ENCODE measurements at places on chromosomes 11 and 22.

GRCh38 chr11:20226933-20227332, 66.7 kb upstream of the DBX1 start:
- ATAC-seq: no peak

GRCh38 chr11:76143274-76143673, 63.0 kb downstream of the WNT11 start:
- no peak for ATAC-seq

DNA sequence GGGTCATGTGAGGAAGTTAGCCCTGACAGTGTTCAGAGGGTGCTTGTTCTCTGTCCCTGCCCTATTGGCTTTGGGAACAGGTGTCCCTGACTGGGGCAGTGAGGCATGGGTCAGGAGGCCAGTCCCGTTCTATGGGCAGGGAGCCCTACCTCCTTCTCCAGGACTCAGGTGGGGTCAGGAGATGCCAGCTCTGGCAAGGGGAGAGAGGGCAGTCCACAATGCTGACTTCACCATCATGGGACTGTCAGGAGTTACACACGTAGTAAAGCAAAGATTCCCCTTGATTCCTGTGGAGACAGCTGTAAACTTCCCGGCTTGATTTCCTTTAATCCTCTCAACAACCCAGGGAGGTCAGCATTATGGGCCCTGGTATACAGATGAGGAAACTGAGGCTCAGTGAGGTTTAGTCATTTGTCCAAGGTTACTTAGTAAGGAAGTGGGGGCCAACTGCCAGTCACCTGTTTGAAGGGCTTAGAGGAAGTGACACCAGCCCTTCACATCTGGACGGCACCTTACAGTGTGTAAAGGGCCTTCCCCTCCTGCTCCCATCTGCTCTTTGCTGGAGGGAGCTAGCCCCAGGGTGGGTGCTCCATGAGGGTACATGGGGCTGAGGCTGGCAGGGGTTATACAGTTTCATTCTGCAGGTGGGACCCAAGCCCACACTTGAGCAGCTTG, 11.9 kb downstream of the MICALL1 start:
- no peak for ATAC-seq

- ATAC-seq: no peak
These were observed 40.9 kb downstream of the MRTFA start for GRCh38 chr22:40595497-40596234.

DNA sequence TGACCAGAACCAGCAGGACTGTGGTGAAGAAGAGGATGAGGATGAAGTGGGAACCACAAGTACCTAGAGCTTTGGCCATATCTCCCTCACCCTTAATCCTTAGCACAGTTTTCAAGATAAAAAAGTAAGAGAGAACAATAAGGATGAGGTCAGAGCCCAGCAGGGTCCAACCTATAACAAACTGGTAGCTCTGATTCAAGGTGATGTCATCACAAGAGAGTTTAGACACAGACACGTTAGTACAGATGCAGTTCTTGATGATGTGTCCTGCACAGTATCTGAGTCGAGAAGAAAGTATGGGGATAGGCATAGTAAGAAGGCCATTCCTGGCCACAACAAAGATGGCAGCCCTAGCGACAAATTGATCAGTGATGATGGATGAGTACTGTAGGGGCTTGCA, 586 bp downstream of the OR56A5 start:
- ATAC-seq: no peak

GRCh38 chr22:24418786-24419474, 8.5 kb upstream of the ADORA2A start:
- no peak for ATAC-seq

DNA sequence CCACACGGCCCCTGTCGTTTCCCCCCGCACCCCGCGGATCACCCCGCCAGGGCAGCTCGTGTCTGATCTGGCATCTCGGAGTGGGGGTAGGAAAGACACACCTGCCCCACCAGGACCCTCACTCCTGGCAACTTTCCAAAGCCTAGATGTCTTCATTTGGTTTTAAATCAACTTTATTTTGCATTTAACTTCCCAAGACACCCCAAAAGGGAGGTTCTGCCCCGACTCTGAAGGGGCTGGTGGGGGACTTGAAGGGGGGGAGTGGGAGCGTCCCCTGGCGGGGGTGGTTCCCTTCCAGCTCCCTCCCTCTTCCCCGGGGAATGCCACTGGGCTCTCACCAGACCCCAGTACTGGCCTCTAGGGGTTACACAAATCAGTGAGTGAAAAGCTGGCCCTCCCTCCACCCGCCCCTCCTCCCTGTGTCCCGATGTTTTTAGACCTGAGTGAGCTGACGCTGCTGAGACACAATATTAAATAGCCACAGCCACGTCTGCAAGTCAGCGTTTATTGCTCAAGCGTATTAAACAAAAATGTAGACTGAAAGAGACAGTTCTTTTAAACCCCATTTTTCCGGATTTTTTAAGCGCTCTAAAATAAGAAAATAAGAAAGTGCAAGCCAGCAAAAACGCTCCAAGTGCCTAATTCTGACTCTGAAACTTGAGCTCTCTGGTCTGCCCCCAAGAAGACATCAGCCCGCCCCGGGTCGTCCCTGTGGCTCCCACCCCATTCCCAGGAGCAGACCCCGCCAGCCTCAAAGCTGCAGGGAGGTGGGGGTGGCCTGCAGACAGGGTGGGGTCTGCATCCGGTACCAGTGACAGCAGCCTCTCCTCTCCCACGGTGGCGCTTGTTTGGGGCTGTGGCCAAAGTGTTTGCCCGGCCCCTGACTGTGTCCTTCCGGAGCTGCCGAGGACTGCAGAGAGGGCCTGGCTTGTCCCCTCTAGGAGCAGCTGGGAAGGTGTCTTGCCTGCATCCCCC, 1.1 kb upstream of the TTLL8 start:
- ATAC-seq: no peak

DNA sequence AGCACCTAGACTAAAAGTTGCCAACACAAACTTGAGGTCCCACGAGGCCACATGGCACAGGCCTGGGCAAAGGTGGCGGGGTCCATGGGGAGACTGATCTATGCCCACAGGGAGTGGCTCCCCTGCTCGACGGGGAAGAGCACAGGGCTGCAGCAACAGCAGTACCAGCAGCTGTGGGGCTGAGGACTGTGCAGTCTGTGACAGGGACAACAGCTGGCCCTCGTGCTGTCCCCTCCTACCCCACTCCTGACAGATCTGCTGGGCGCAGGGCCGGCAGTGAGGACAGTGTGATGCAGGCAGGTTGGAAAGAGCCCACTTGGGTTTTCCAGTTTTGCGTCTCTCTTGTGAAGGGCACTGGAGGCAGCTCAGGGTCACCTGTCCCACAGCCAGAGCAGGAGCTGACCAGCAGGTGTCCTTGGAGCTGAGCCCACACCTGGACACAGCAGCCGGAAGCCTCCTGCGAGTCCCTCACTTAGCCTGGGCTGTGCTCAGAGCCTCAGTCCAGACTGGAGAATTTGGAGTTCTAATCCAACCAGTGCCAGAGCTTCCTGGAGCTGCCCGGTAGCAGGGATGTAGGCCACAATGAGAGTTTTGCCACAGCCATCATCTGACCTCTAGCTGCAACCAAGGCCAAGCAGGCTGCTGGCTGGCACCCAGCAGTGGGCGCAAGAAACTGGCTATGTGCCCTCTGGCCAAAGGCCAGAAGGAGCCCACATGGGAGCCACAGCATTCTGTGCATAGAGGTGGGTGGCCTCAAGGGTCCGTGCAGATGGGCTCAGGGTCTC, 3.6 kb upstream of the GAS2L1 start:
- no peak for ATAC-seq

- no peak for ATAC-seq
These were observed 32.7 kb downstream of the C11orf91 start for GRCh38 chr11:33667819-33668467.

GRCh38 chr11:108241330-108242037, 18.6 kb downstream of the ATM start:
- ATAC-seq: peak; percentile 81

- no peak for ATAC-seq
These were observed 1526.8 kb downstream of the BRD1 start for GRCh38 chr22:48300877-48301276.

DNA sequence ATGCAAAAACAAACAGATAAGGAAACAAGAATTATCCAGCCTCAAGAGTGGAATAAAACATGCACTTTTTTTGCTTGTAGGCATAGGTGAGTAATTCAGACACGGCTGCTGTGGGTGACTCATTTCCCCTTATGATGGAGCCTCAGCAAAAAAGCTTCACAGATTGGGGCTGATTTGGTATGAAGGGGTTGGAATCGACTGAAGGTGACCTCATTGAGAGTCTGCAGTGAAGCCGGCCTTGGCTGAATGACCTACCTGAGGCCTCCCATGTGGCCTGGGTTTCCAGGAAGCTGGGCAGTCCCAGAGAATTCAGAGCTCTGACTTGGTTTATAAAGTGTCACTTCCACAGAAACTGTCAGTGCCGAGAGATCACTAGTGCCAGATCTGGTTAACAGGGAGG, 34.2 kb upstream of the VPREB1 start:
- ATAC-seq: peak; percentile 94

GRCh38 chr11:121716060-121716459, 263.3 kb upstream of the SORL1-AS1 start:
- no peak for ATAC-seq

GRCh38 chr11:13207665-13208594, 69.7 kb upstream of the BMAL1 start:
- peak; percentile 79 for ATAC-seq

GRCh38 chr22:23033116-23033905, 37.0 kb upstream of the GNAZ start:
- ATAC-seq: no peak

GRCh38 chr11:109123816-109124787, 297.9 kb upstream of the C11orf87 start:
- no peak for ATAC-seq

DNA sequence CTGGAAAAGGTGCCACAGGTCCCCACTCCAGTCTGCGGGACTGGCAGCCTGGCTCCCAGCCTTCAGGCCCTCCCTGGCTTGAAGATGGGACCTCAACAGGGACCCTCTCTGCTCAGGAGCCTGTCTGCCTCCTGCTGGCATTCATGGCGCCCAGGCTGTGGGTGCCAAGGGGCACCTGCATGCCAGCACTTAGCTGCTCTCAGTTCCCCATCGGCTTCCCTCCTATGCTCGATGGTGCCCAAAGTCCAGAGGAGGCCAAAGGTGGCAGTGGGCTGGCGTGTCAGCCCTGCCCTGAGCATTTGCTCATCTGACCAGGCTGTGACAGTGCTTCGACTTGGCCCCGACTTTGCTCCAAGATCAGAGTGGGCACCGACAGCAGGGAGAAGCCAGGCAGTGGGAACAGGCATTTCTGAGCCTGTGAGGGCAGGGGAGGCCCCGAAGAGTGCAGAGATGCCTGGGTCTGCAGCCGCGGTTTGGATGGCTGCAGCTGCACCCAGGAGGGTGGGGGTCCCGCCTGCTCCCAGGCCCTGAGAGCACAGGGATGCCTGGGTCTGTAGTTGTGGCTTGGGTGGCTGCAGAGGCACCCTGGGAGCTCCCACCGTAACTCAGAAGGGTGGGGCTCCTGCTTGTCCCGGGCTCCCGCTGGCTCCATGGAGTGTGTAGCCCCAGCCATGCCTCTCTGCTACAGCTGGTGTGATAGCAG, 463.6 kb downstream of the TBC1D22A start:
- ATAC-seq: no peak

DNA sequence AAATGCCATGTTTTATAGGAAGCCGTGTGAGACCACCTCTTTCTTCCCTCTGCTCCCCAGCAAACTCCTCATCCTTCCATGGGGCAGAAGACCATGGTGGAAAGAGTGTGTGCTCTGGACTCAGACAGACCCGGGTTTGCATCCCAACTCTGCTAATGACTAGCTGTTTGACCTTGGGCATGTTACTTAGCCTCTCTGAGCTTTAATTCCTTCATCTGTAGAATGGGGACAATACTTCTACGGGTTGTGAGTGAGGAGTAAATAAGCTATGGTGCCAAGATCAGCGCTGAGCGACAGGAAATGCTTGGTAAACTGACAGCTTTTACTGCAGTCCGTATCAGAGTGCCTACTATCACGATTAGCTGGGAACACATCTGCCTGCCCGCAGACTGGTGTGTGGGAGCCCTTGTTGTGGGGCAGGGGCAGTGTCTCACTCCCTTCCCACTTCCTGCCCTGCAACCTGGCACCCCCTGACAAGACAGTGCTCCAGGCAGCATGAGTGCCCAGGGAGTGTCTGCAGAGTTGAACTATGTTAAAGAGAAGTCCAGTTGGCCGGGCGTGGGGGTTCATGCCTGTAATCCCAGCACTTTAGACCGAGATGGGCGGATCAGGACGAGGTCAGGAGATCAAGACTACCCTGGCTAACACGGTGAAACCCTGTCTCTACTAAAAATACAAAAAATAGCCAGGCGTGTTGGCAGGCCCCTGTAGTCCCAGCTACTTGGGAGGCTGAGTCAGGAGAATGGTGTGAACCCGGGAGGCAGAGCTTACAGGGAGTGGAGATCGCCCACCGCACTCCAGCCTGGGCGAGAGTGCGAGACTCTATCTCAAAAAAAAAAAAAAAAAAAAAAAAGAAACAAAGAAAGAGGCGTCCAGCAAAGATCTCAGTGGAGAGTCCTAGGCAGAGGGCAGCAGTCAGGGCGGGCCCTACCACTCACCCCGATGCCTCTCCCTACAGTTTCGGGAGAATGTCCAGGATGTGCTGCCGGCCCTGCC, 2.2 kb downstream of the SEC14L2 start:
- no peak for ATAC-seq

GRCh38 chr11:7635137-7635536, 38.2 kb downstream of the CYB5R2 start:
- ATAC-seq: no peak

GRCh38 chr11:8090756-8091155, 9.7 kb downstream of the TUB start:
- no peak for ATAC-seq

- ATAC-seq: no peak
These were observed 169.7 kb downstream of the NXPE2 start for GRCh38 chr11:114848027-114848426.

GRCh38 chr11:1131033-1131911, 26.5 kb upstream of the MUC5AC start:
- no peak for ATAC-seq

DNA sequence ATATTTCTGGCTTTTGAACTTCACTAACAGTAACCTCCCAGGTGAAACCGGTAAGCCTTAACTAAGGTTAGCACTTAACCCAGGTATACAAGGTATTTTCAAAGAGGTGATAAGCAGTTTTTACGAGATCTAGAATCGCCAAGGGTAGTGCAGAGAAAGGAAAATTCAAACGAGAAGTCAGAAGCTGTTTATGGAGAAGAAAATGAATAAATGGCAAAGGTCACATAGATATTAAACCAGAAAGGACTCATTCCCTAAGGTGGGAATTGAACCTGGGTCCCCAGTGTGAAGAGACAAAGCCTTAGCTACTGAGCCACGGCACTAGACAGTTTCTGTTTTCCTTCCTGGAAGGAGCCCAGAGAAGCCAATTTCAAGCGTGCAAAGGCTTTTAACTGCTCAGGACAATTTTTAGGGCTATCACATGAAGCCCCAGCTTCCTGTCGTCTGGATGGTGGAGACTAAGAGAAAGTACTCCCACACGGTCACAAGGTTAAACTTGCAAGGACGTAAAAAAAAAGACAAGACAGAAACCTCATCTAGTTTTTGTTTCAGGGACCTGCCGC, 5.7 kb upstream of the C1QTNF6 start:
- ATAC-seq: peak; percentile 23

- no peak for ATAC-seq
These were observed 25.9 kb downstream of the PTDSS2 start for GRCh38 chr11:475941-476340.

- no peak for ATAC-seq
These were observed 9.7 kb upstream of the APOL4 start for GRCh38 chr22:36211237-36211861.

GRCh38 chr11:65585396-65586246, 9.8 kb downstream of the EHBP1L1 start:
- no peak for ATAC-seq

Measured in activated CD4-positive, CD25-positive, alpha-beta regulatory T cell treated with anti-CD3 and anti-CD28 coated beads, Interleukin-2, amount 50 U/mL, for 24 hours (primary cell).